Renal cortical epithelial cell (primary cell): ENCODE measurements at places on chromosomes 7 and 10. TPM values are rescaled to one million over a fixed set of nuclear protein-coding genes. Genes with fewer than 3 reads are reported as not detected.
A peak's percentile ranks its signal among the peaks of the same experiment; 100 is the strongest.

DNA sequence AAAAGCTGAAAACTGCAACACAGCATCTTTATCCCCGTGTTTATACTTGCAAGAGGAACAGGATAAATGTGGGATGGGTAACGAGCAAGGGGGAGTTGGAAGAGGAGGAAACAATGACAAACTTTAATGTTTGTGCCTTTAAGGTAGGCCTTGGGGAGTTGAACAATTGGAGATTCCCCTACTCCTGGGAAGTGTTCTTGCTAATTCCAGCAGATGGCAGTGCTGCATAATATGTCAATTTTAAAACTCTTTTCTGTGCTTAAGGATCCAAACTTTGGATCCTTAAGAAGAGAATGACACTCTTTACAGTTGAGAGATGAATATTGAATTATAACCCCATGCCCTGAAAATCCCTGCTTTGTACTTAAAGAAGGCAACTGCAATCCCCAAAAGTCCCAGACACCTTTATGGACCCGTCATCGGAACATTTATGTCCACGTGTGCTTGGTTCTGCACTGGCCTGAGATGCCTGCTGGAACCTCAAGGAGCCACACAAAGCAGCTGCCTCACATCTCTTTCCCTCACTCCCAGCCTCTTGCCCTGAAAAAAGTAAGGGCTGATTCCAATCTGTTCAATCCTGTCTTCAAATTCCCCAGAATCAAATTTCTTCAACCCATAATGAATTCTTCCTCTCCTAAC, 12.0 kb downstream of the IFIT5 start:
- DNase-seq = peak; percentile 71

- DNase-seq = no peak
Observed at GRCh38 chr7:110204527-110204926, 886.4 kb upstream of the LRRN3 start.

DNA sequence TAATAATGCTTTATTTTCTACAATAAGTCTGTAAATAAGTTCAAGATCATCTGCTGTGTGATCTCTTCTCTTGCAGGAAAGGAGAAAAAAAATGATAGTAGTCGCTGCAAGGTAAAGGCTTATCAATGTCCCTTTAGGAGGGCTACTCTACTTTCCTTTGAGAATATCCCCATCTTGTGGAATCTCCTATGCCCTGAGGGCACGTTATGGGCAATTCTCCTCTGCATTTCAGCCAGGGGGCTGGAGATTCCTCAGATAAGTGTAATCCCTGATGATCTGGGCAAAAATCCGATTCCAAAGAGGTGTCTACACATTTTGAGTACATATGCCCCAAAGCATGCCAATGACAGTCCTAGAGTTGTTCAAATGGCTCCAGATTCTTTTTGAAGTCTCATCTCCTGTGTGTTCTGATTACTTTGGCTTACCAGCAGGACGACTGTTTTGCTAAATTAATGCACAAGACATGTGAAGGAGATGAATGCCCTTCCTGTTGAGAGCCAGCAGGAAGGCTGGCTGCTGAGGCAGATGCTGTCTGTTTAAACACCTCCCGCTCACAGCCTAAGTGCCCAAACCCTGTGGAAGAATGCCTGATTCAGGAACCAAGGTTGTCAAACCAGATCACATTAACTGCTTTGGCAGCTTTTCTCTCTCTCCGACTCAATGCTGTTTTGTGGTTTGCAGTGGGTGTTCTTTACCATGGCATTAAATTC, 171.2 kb upstream of the COL1A2 start:
- DNase-seq = peak; percentile 65

GRCh38 chr10:121157998-121158397, 306.8 kb downstream of the WDR11 start:
- peak; percentile 52 for DNase-seq

- no peak for DNase-seq
Observed at GRCh38 chr7:132495936-132496335, 80.3 kb downstream of the PLXNA4 start.

DNA sequence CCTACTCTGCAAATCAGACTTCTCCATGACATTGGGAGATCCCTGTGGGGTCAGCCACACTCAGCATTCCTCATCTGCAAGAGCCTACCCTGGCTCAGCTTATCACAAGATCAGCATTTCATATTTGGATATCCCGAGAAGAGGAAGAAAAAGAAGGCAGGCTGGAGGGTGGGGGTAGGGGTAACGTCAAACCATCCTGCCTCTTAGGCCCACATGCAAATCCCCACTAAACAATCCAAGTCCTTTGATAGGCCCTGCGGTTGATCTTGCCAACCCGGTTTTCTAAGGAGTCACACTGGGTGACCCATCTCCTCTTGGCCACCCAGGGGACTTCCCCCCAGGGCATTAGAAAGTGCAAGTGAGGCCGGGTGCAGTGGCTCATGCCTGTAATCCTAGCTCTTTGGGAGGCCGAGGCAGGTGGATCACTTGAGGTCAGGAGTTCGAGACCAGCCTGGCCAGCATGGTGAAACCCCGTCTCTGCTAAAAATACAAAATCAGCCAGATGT, 128.0 kb upstream of the CALN1 start:
- no peak for DNase-seq

- no peak for DNase-seq
Observed at GRCh38 chr10:127411062-127411461, 138.0 kb upstream of the NPS start.

GRCh38 chr7:72309476-72309875, 102.7 kb downstream of the CALN1 start:
- no peak for DNase-seq

- DNase-seq = no peak
Observed at GRCh38 chr10:125023255-125023654, 81.3 kb downstream of the ZRANB1 start.

GRCh38 chr7:155205368-155206317, 92.0 kb upstream of the INSIG1 start:
- DNase-seq = peak; percentile 99

DNA sequence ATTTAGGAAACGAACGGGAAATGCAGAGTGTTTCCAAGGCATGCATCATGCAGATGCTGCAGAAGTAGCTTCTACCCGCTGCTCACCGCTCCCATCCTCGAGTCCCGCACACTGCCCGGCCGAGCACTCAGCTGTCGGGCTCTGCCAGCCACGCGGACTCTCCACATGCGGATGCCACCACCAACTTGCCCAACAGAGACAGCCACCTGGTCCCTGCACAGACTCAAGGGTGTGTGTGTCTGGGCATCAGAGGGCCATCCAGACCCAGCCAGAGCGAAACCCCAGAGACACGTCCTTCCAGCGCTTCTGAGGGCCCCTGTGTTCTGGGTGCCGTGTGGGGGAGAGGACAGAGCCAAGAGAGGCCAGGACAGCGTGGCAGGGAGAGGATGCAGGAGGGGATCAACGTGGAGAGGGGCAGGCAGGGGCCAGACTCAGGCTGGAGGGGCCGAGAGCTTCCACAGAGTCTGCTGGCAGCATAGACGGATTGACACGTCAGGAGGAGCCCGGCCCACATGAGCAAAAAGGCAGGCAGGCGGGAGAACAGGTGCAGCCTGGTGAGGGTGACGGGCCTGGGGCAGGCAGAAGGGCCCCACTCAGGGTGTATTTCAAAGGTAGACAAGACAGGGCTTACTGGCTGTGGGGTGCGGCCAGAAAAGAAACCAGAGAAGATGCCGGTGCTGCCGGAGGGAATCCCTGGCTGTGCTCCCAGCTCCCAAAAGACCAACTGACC, 18.3 kb downstream of the GPER1 start:
- no peak for DNase-seq

GRCh38 chr10:78436222-78436573, 402.5 kb downstream of the RPS24 start:
- no peak for DNase-seq

DNA sequence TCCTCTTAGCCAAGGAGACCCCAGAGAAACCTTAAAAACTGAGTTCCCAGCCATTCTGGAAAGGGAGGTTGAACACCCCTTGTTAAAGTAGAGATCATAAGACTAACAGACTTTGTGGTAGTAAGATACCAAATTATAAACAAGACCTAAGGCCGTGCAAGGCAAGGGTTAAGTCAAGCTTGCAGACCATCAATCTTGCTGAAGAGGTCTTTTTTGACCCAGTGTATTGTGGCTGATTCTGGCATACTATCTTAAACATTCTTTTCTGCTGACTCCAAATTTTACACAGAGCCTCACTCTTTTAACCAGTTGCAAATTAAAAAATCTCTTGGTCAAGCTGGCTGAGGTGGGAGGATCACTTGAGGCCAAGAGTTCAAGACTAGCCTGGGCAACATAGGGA, 1.2 kb upstream of the TBRG4 start:
- DNase-seq = peak; percentile 9

- DNase-seq = peak; percentile 13
Observed at GRCh38 chr7:25789701-25790640, 362.0 kb upstream of the NFE2L3 start.

DNA sequence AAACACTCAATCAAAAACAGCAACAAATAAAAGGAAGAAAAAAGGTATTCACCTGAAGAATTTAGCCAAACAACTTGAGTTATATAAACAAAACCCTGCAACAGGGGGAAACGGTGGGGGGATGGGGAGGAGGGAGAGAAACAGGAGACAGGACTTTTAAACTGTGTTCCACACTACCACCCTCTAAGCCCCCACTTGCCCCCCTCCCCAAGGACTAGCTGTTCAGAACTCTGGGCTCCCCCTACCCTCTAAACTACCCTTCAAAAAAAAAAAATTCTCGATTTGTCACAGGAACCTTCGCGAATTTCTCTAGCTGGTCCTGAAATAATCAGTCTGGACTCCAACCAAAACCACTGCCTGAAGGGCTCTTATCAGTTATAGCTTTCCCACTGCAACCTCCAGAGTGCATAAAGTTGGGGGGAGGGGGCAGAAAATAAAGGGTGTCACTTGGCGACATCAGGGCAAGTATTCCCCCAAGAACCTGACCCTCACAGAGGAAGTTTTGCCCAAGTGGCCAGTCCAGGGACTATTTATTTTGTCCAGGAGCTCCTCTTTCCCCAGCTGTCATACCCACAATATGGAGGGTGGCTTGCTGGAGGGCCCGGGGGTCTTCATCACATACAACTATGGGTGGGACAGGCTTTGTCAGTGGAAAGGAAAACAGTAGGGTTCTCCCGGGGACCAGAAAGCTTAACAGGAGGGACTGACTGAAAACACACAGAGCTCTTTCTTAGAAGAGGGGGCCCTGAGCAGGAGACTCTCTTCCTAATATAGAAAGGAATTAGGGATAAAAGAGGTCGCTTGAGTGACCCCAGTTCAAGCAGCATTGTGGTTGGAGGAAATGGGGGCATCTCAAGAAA, 1.3 kb downstream of the UBE2H start:
- DNase-seq = peak; percentile 21

DNA sequence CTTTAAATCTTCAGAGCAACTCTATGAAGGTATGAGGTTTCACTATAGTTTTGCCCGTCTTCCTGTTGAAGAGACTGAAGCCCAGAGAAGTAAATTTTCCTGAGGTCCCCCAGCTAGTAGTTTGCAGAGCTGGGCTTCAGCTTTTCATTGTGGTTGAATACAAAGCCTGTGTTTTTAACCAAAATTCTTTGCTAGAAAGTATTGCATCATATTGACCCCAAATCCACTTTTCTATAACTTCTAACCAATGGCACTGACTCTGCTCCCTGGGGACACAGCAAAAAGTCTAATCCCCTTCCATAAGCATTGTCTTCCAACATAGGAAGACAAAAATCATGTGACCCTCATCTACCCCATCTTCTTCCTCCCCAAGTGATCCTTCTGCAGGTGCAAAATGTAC, 93.0 kb downstream of the KCNMA1 start:
- no peak for DNase-seq

DNA sequence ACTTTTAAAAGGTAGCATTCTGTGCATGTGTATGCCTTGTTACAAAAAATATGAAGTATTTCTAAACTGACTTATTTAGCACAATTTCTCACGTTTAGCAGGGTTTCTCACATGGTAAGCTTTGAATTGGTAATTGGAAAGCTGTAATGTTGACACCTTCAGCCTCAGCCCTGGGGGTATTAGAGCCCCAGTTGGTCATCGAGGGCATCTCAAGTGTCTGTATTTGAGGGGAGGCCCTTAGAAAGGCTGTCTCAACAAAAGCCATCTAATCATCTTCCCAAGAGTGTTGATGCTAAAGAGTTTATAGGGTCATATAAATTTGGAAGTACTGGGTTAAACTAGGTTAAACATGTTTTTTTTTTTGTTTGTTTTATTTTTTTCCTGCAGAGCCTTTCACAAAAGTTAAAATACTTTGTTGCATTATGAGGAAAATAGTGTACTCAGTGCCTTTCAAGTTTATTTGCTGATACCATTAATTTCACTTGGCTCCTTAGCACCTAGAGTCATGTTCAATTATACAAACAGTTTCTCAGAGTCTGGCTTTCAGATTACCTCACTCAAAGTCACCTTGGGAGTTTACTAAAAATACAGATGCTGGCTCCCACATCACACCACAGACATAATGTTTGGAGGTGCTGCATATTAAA, 134.0 kb downstream of the CD36 start:
- DNase-seq = no peak

- peak; percentile 11 for DNase-seq
Observed at GRCh38 chr7:30743371-30744074, 8.4 kb upstream of the INMT start.

DNA sequence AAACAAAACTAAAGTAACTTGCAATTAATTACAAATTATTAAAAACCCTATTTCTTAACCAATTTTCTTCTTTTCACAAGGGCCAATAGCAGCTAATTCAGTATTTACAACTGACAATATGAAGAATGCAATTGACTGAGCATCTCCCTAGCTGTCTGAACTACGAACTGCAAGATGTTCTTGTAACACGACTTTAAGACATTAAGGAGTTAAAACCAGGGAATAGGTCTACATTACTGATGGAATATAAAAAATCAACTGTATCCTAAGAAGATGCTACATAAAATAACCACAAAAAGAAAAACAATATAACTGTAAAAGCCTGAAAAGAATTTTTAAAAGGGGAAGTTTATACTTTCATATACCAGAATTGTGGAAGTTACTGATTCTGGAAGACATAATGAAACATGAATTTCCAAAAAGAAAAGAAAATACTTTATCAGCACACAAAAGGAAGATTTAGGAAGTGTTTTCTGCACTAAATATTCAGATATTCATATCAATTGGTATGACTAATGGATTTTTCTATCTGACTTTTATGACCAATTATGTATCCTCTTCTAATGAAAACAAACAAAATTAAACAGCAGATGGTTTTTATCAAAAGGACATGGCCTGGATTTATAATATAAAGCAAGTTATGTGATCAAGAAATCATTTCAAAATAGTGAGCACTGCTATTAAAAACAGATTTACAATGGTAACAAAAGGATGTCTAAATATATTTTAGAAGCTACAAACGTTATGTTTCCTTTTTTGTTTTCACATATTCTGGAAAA, 1.6 kb downstream of the GPR22 start:
- no peak for DNase-seq

Gene EPHB6
- 0.35 and 2.0 TPM in 2 replicates for total RNA-seq

Gene STEAP1B
- 2.0 and 2.1 TPM in 2 replicates for total RNA-seq

Gene XRCC2
- 0.85 and 2.1 TPM in 2 replicates for total RNA-seq

Gene CTTNBP2
- 4.3 and 47.5 TPM in 2 replicates for total RNA-seq

Gene SPDYE6
- total RNA-seq = not detected in 2 replicates

Gene PPP1R9A
- total RNA-seq = 32.8 and 56.6 TPM in 2 replicates

Gene TAF3
- total RNA-seq = 0.52 and 2.5 TPM in 2 replicates

Gene LLCFC1
- not detected in 2 replicates for total RNA-seq

Gene ARMH3
- 5.9 and 18.4 TPM in 2 replicates for total RNA-seq

Gene GATA3
- 0.52 and 3.9 TPM in 2 replicates for total RNA-seq
